ENCODE measurements at places on chromosomes 3 and 15.

DNA sequence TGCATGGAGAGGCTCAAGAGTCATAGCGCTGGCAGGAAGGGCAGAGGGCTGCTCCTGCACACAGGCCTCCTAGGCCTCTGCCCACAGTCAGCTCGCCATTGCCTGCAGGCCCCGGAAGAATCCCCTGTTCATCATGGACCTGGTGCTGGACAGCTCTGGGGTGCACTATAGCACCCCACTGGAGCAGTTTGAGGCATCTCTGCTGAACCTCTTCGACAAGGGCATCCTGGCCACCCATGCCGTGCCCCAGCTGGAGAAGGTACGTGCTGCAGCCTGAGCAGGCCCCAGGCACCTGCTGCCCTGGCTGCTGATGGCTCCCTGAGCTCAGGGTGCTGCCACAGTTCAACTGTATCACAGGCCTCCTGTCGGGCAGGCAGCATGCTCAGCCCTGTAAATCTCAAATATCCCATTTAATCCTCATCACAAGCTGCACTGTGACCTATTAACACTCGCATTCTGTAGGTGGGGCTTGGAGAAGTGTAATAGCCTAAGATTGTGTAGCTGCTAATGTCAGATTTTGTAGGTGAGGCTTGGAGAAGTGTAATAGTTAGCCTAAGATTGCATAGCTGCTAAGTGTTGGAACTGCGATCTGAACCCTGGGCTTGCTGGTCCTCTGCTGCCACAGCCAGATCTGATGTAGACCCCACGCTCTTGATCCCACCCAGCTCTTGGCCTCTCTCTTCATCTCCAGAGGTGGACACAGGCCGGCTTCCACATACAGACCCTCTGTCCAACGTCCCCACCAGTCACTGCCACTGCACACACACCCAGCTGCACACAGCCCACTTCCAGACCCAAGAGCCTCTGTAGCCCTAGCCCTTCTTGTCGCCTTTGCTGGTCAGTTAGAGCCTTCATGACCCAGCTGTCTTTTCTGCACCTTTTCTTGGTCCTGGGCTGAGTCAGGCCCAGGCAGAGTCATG lies 31.9 kb downstream of the DNAH1 start:
- no peak for DNase-seq

DNA sequence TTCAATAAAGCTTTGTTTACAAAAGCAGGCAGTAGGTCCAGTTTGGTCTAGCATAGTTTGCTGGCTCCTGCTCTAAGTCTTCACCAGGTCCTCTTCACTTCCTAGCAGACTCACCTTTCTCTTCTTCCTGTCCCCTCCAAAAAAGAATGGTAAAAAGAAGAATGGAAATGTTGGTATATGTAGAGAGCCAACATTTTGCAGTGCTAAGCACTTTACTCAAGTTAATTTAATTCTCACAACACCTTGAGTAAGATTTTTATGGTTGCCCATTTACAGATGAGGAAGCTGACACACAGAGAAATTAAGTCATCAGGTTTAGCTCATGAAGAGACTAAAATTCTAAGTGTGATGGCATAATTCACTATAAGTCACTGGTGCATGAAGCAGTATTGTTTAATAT lies 230.1 kb upstream of the PRICKLE2 start:
- no peak for DNase-seq

DNA sequence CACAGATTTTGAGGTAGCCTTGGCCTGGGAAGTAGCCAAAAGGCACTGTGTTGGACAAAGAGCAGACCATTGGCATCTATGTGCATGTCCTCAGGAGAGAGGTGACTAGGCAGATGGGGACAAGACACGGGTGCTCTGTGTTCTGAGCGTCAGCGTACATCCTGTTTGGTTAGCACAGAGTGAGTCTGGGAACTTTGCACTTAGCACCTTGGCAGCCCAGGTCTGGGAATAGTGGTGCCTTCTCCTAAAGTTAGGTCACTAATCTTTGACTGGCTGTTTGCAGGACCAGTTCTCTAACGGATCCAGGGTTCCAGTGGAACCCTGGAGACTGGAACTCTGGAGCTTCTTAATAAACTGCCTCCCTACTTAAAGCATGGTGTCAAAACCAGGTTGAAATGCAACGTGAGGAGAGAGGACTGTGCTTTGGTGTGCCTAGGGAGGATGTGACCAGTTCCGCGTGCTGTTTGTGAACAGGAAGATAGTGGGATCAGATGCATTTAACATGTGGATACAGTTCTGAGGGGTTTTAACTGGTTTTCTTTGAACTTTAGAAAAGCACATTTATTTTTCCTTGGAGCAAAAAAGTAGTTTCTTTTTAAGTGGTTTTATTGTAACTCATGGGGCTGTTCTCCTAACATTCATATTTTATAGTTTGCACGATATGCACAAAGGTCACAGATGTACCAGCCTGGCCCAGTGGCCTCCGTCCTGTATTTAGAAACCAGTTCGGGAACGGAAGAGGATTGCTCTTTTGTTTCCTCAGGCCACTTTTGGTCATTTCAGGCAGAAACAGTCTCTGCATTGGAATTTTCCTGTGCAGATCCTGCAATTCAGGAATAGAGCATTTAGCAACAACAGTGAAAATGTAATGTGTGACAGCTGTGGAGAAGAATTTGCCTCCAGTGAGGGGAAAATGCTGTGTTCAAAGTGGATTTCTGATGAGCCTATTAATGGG lies 48.8 kb downstream of the ABHD2 start:
- no peak for DNase-seq

DNA sequence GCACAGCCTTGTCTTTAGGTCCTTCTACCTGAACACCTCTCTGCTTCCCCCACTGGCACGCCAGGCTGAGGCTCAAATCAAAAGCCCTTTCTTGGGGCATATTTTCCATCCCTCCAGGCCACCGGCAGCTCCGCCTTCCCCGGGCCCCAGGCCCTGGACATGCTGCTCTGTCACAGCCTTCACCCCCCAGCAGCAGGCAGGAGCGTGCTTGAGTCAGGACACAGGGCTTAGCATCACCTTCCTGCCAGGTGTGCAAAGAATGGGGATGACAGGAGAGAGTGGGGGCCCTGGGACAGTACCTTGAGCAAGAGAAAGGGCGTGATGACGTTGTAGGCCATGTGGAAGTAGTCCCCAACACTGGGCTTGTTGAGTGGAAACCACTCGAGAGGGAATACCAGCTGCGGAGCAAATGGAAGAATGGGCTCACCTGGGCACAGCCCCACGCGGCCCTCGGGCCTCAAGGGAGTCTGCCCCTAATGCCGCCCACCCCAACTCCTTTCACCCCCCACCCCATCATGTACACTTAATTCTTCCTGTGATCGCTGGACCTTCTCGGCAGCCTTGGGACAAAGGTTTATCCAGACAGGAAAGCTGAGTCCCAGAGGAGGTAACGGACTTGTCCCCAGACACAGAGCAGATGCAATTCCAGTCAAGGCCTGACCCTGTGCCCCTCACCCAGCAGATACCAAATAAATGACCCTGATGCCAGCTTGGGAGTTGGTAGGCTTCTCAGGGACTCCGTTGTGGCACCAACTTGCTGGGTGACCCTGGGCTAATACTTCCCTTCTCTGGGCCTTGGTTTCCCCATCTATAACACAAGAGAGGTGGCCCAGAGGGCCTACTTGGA lies 9.1 kb upstream of the CALML4 start:
- DNase-seq: no peak

DNA sequence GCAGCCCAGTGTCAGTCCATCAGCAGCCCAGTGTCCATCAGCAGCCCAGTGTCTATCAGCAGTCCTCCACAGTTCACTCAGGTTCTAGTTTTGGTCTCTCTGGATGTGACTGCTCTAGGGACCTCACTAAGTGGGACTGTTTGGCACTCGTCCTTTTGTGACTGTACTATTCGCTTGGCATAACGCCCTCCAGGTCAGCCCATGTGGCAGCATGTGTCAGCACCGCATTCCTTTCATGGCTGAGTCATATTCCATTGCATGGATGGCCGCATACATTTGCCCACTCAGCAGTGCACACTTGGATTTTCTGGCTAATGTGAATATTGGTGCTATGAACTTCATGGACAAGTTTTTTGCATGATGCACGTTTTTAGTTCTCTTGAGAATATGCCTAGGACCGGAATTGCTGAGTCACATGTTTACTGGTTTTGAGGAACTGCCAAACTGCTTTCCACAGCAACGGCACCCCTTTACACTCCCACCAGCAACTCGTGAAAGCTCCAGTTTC lies 16.4 kb downstream of the CHST13 start:
- DNase-seq: no peak

DNA sequence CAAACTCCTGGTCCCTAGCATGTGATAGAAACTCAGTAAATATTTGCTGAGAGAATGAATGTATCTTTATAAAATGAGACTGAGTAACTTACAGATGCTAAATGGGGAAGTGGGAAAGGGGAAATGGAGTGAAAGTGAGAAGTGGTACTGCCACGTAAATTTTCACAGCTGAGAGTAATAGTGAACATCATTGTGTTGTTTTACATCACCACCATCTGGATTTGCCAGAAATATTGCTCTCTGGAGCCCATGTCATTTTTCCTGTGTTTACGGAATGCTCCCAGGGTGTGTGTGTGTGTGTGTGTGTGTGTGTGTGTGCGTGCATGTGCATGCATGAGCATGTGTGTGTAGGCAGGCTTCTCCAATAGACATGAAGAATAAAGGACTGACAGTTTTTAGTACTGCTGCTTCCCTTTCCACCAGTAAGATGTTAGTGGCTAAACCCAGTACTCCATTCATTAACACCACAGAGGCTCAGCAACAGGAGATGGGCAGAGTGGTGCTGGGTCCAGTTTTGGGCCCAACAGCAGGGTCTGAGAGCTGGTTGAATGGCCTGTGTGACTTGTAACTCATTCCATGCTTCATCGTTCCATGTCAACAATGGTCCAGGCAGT lies 57.3 kb downstream of the DIPK2A start:
- DNase-seq: no peak

- no peak for DNase-seq
Measured at GRCh38 chr3:71453822-71454511, 129.6 kb downstream of the FOXP1 start.

GRCh38 chr3:190369668-190370295 lies 18.2 kb upstream of the CLDN16 start:
- DNase-seq: no peak

DNA sequence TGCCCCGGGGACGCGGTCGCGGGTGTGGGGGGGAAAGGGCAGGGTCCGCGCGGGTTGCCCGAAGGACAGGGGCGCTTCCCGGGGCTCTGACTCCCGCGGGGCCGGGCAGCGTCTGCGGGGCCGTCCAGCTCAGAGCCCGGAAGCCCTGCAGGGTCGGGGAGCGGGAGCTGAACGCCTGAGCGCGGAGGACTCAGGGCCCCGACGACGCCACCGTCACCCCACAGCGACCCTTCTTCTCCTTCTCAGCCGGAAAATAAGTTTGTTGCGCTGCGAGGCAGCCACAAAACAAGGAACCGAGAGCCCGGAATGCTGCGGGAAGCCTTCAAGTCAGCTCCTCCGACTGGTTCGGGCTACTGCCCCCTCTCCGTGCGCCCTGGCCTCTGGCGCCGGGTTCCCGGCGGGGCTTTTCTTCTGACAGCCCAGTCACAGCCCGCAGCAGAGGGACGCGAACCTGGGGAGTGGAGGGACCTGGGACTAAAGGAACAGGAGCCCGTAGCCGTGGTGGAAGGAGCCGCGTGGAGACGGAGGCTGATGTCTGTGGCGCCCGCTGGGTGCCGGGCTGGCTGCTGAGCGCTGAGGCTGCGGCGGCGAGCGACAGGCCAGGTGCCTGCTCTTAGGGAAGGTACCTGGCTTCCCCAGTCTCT lies 484 bp downstream of the CNTN4 start:
- DNase-seq: no peak

DNA sequence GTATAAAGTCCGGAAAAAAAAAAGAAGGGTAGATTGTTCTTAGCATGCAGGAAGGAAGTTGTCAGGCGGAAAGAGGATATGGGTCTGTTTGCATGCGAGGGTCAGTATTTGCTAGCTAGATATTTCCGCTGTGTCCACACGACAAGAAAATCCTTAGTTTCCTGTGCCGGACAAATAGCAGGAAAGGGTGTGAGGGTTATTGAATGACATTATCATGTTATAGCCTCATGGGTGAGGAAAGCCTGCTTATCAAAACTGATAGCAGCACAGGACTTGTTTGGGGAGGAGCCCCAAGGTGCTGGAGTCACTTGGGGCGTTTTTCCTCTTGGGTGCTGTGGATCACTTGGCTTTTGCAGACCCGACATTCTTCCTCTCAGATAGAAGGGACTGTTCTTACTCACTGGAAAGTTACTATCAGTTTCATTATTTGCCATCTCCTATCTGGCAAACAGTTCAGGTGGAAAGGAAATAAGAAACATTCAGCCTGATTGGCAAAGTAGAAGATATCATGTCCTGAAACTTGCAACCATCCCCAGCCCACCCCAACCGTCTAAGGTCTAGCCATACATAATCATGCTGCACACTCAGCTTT lies 127.2 kb upstream of the DPH6 start:
- DNase-seq: no peak

Data from stimulated activated CD8-positive, alpha-beta memory T cell treated with anti-CD3 and anti-CD28 coated beads, Interleukin-7, amount 100 ng/mL, for 1 hour (primary cell).